Stimulated activated CD8-positive, alpha-beta memory T cell treated with anti-CD3 and anti-CD28 coated beads, Interleukin-4, amount 100 ng/mL, for 1 hour (primary cell): ENCODE measurements at places on chromosomes 11 and 22.

DNA sequence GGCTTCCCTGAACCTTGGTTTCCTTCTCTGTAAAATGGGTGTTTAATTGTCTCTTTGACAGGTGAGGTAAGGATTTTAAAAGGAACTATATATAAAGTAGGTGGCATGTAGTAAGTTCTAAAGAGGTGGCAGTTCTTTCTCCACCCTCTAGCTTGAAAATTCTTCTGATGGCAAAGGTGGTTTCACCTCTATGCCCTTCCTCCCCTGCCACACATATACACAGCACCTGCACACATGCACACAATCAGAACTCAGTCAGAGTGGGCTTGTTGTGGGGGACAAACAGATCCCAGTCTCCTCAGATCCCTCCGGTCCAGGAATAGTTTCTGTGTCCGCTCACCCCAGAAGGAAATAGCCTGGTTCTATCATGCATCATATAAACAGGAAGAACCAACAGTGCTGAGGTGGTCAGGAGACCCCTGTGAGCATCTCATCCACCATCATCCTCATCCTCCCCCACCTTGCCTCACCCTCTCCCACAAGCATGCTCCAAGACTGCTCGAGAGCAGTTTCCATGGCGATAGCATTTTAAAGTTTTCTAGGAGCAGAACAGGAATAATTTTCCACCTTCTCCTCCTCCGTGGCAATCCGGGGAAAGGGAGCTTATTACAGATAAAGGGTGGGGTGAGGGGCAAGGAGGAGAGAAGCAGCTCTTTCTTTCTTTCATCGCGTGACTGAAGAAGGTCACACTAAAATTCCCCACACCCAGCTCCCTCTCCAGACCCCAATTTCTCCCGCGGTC, 123.6 kb downstream of the CHST1 start:
- no peak for DNase-seq

- DNase-seq: no peak
Measured at GRCh38 chr11:14364322-14364721, 5.3 kb upstream of the RRAS2 start.

DNA sequence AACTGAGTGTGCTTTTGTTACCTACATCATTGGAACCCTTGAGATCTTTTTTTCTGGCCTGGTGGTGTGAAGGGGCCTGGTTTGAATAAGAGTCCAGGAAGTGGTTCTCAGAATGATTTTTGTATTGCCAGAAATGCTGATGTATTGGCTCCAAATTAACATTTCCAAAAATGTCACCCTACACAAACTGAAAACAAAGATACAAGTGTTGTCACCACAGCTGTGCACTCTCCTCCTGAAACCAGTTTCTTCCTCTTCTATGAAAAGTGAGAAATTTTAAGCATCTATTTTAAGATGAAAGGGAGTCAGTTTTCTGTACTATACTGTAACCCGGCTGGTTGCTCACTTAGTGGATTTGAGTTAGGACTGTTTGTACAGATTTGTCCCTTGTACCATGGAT, 218.8 kb downstream of the PGR start:
- DNase-seq: no peak

DNA sequence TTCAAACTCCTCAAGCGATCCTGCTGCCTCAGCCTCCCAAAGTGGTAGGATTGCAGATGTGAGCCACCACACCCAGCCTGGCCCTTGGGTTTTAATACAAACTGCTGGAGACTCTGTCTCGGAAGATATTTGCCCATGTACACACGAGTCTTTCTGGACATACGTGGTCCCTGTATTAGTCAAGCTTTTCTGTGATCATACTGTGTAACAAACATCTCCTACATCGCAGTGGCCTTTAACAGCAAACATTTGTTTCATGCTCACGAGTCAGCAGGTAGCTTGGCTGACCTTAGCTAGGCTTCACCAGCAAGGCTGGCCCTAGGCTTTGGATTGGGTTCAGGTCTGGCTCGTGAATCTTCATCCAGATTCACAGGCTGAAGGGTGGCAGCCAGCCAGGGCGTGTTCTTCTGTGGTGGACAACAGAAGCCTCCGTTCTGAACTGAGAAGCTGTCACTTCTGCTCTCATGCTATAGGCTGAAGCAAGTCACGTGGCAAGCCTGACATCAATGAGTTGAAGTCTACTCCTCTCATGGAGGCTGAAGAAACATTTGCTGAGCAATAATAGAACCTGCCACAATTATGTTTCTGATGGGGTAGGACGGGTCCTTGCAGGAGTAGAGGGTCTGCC, 8.8 kb downstream of the KIAA1671 start:
- DNase-seq: no peak

DNA sequence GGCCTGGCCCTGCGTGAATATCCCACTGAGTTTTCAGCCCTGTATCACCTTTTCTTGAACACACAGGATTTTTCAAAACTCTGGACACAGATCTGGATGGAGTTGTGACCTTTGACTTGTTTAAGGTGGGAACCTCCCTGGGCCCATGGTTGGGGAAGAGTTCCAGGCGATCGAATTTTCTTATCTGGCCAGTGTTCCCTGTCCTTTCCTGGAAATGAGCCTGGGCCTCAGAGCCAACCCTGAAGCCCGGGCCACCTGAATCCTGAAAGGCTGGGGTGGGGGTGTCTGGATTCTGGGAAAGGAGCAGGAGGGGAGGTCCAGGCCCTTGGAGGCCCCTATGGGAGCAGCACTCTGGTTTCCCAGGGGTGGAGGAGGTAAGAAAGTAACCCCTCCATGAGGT, 29.0 kb downstream of the CAPN1 start:
- no peak for DNase-seq

DNA sequence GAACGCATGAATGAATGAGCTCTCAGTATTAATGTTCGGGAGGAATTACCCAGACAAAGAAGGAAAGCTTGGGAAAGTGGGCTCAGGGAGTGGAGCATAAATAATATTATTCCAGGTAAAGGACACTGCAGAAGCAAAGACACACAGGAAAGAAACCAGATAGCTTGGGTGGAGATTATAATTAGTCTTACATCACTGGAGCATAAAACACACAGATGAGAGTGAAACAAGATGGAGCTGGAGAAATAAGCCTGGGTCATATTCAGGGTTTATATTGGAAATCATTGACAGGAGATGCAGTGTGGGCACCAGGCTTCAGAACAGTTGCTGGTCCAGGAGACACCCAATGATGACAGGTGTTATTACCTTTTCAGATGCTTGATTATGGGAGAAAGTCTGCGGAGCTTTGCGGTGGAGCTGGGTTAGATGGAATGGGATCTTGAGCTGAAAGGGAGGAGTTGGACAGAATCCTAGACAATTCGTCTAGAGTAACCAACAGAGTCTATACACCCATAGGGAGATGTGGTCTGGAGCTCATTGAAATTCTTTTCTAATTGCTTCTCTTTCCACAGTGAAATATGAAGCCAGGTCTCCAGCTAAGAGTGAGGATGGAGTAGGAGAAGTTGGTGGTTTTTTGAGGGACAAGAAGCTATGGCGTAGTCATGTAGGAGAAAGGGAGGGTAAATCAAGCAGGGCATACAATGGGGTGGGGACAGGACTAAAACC, 227.2 kb downstream of the FAM76B start:
- DNase-seq: no peak

GRCh38 chr11:92322225-92322624, 97.6 kb downstream of the FAT3 start:
- DNase-seq: no peak
